ENCODE measurements at places on chromosomes 13 and 19.

GRCh38 chr13:71394176-71394575 lies 472.8 kb downstream of the DACH1 start:
- no peak for DNase-seq

- no peak for DNase-seq
Measured at GRCh38 chr13:24269821-24270220, 39.6 kb upstream of the C1QTNF9 start.

DNA sequence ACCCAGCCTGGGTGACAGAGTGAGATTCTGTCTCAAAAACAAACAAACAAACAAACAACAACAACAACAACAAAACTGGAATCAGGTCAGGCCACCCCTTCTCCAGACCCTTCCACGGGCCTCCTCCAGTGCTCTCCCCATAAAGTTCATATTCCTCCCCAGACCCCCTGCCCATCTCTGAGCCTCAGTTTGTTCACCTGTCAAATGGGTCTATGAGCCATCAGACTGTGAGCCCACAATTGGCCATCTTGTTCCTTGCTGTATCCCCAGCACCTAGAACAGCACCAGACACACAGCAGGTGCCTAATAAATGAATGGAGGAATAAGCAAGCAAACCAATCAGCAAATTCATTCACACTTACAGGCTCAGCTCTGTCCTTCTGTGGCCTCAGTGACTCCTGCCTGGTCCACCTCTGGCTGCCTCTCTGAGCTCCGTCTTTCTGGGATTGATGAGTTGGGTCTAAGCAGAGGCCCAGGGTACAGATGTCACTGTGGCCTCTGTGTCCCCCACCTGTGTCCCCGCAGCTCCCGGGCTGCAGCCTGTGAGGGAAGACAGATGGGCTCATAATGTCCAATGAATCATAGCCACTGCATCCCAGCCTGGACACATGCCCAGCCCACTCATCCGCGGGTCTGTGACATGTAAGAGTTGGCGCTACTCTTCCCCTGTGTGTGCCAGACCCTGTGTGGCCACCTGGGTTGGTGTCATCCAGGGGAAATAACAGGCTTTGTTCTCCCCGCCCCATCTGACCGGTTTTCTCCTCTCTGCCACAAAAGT lies 19.6 kb upstream of the PTPRS start:
- DNase-seq, result no peak

- DNase-seq, result no peak
Measured at GRCh38 chr13:54312885-54313284, 1284.3 kb downstream of the OLFM4 start.

- DNase-seq, result no peak
Measured at GRCh38 chr13:34810996-34811395, 131.1 kb upstream of the NBEA start.

DNA sequence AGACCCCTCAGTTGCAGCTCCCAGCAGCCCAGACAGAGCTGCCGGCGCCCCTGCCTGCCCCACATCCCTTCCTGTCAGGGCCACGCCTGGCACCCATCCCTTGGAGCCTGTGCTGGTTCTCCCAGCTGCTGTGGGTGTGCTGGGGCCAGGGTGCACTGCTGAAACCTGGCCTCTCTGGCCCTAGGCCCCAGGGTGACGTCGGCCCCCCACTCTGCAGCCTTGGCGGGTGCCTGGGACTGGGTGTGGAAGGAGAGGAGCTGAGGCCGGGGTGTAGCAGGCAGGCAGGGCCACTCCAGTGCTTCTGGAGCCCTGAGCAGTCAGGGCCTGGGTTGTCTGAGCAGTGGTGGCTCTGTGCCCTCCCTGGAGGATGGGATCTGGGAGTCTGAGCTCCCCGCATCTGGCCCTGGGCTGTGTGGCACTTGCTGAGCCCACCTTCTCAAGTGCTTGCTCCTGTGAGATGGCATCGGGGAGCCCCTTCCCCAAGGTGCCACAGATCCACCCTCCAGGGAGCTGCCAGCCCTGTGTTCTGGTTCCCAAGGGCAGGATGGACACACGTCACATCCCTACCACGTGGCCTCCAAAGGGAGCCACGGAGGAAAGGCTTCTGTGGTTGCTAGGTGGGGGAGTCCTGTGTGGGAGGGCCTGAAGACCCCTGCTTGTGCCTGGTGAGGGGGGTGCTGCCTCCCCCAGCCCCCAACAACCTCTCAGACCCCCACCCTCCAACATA lies 5.2 kb downstream of the PLEKHJ1 start:
- DNase-seq, result no peak

GRCh38 chr13:95153647-95154412 lies 147.4 kb downstream of the ABCC4 start:
- DNase-seq, result no peak

GRCh38 chr19:48994035-48994386 lies 324 bp downstream of the RUVBL2 start:
- DNase-seq, result no peak

DNA sequence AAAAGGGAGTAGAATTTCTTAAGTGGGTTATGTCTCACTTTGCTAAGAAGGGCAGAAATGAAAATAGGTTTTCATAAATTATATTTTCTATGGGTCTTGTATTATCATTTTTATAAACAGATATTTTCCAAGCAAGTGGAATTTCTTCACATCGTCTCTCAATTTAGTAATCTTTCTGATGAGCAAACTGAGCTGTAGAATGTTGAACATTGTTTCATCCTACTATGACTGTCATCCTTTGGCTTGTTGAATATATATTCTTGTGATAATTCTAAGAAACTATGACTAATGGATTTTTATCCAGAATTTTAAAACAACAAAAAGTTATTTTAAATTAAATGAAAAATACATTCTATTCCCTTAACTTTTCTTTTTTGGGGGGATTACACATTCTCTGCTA lies 313.8 kb downstream of the ENOX1 start:
- no peak for DNase-seq

GRCh38 chr19:2315818-2316353 lies 7.9 kb upstream of the LINGO3 start:
- DNase-seq, result peak; percentile 74

- DNase-seq, result no peak
Measured at GRCh38 chr13:109231888-109232287, 554.5 kb downstream of the IRS2 start.

DNA sequence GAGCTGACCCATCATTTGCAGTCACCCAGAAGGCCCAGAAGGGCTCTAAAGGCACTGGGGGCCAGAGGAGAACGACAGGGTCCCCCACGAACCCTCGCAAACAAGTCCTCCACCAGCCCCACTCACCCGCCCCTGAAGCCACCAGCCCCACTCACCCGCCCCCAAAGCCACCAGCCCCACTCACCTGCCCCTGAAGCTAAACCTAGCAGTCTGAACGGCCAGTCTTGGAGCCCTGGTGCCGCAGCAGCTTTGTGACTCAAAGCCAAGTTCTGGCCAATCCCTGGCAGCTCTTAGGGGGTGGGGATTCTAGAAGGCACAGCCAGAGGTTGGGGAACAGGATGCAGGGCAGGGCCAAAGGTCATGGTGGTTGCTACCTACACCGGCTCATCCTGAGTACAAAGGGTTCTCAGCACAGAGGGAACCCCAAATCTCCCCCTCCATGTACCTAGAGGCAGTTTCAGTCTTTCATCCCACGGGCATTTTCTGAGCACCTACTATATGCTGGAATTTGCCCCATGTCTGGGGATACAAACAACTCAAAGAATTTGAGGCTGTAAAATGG lies at the start of gene IQCN:
TSS of gene IQCN (minus strand) at position 234 of the 562 bp plus-strand sequence. CDS start 4,974 bp downstream, outside the sequence.
- DNase-seq, result peak; percentile 72

DNA sequence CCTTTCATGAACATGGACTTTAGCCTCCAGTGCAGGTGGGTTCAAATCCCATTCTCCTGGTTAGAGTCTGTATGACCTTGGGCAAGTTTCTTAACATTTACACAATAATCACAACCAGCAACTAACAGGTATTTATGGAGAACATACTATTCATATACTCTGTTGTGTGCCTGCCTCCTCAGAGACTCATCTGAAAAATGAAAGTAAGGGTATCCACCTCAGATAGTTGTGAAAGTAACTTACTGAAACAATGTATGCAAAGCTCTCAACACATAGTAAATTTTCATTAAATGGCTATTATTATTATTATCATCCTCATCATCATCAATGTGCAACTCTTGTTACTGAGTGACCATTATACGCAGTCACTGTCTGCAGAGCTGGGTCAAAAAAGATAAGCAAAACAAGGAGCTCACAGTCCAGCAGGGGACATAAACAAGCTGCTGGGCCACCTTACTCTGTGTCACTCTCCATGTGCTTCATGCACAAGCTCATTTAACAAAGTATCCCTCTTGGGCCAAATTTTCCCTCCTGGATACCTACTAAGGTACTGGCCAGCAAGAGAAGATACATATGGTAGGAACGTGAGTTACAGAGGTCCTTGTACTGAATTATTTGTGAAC lies 70.9 kb upstream of the FNDC3A start:
- no peak for DNase-seq

GRCh38 chr19:33261511-33262189 lies 36.0 kb upstream of the SLC7A10 start:
- DNase-seq, result no peak

DNA sequence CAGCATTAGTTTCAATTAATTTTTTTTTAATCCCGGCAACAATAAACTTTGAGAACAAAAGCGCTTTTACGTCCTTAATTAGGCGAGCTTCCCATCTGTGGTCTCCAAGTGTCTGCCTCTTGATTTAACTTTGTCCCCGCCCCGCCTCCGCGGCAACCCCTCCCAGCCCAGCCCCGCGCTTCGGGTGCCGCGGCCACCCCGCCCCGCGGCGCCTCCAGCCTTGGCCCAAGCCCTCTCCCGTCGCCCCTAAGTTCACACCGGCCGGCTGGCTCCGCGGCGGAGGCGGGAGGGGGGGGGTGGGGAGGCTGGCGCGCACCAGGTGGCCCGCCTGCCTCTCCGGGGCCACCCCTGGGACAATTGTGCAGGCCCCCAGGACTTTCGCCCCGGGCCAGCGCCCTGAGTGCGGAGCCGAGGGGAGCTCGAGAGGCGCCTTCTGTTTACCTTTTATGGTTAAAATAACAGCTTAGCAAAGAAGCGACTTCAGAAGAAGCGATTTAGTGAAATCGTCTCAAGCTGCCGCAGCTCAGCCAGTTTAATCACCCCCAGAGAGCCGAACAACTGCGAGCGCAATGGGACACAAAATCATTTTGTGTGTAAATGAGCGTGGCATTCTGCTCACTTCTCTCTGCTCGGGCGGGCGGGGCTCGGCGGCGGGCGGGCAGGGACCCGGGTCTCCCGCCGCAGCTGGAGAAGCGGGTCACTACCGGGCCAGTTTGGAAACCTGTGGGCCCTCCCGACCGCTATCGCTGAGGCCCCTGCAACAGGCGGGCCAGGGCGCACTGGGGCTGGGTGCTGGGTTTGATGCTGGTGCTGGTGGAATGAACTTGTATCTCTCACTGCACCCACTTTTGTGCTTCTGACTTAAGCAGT lies 1.4 kb downstream of the KCTD15 start:
- DNase-seq, result no peak

DNA sequence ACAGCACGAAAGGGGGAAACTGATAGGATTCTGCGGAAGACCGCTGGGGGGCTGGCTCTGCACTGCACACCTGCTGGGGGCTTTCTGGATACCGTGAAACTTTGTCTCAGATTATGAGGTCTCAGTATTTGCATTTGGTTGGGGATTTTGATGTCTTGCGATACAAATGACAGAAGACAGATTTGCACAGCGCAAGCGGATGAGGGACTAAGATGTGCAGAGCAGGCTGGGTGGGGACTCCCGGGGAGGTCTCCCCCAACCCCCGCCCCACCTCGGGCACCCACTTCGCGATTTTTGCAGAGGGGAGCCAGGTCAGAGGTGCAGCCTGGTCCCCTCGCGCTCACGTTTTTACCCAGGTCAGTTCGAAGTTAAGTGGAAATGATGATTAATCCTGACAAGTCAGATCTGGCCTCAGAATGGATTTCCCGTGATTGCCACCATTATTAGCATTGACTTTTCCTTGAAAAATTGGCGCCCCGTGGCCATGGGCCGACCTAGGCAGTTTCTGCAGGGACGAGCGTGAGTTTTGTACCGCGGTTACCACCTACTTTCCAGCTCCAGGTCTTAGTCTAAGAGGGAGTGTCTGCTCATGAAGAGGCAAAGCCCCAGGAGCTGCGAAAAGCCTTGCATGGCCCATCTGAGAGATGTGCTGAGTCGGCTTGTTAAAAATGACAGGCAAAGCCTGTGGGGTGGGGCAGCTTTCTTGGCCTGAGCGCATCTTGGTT lies 1.3 kb upstream of the GJB2 start:
- DNase-seq, result peak; percentile 69

- no peak for DNase-seq
Measured at GRCh38 chr13:57638186-57638890, 6.8 kb downstream of the PCDH17 start.

DNA sequence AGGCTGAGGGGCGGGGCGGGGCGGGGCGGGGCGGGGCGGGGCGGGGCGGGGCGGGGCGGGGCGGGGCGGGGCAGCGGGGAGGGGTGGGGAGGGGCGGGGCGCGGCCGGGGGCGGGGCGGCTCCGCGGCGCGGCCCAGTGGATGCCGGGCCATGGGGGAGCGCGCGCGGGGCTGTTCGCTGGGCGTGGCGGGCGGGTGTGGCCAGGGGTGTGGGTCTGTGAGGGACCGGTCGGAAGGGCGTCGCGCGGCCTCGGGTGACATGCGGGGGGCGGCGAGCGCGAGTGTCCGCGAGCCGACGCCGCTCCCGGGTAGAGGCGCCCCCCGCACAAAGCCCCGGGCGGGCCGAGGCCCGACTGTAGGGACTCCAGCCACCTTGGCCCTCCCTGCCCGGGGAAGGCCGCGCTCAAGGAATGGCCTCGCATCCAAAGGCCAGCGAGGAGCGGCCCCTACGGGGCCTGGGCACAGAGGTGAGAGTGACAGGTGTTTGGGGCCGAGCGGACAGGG lies at the start of gene ZFP28:
TSS of gene ZFP28 (plus strand) at position 188 of the 503 bp plus-strand sequence. CDS start at position 259, 71 bp downstream.
- no peak for DNase-seq

DNA sequence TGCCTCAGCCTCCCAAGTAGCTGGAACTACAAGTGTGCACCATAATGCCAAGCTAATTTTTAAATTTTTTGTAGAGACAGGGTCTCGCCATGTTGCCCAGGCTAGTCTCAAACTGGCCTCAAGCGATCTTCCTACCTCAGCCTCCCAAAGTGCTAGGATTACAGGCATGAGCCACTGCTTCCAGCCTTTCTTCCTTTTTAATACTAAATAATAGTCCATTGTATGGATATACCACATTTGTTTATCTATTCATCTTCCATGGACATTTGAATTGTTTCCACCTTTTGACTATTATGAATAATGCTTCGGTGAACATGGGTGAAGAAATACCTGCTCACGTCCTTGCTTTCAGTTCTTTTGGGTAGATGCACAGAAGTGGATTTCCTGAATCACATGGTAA lies 24.4 kb downstream of the GARRE1 start:
- no peak for DNase-seq

- DNase-seq, result no peak
Measured at GRCh38 chr13:97221046-97221445, 1.1 kb upstream of the MBNL2 start.

GRCh38 chr13:22499919-22500318 lies 680.9 kb upstream of the SGCG start:
- no peak for DNase-seq

GRCh38 chr13:110283736-110284517 lies 23.0 kb downstream of the COL4A1 start:
- DNase-seq, result no peak

- DNase-seq, result no peak
Measured at GRCh38 chr13:98599502-98600328, 22.8 kb upstream of the STK24 start.

- DNase-seq, result no peak
Measured at GRCh38 chr19:28394725-28395124, 818.2 kb downstream of the UQCRFS1 start.
